Kidney tubule cell (primary cell): ENCODE measurements at places on chromosomes 16 and 17.

DNA sequence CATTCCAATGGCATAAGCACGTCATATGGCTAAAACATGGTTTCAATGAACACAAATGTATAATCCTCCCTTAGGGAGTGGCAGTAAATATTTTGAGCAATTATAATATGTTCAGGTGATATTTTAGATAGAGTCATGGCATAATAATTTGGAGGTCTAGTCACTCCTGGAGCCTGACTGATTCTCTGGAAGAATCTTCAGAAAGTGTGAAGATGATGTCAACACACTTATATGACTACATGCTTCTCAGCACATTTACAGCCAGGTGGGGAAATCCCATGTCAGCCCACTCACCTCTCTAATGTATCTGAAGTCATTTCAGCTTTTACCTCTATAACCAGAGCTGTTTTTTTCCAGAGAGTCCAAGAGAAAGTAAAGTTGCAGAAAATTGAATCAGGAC, 474.8 kb downstream of the SHISA9 start:
- DNase-seq = peak; percentile 93

DNA sequence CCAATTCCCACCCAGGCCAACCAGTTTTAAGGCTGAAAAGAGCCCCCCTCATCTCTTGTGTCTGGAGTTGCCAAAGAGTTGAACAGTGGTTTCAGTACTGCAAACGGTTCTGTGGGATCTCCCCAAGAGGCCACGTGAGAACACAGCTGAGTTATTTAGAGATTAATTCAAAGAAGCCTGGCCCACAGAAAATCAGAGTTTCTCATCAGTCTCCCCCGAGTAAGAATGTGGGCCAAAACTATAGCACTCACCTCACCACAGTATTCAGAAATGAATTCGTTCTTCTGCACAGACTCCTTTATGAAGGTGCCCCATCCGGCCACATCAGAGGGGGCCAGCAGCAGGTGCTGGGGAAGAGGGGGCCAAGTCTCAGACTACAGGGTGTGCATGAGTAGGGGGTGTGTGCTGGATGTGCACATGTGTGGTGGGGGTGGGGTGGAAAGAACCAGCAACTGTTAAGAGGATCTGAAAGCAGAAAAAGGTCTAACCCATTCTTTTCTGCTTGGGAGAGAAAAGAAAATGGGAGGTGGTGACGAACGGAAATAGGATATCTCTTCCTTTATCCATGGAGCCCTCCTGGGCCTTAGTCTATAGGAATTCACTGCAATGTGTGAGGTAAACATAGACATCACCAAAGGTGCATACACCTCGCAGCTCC, 22.6 kb downstream of the CNTNAP1 start:
- no peak for DNase-seq

DNA sequence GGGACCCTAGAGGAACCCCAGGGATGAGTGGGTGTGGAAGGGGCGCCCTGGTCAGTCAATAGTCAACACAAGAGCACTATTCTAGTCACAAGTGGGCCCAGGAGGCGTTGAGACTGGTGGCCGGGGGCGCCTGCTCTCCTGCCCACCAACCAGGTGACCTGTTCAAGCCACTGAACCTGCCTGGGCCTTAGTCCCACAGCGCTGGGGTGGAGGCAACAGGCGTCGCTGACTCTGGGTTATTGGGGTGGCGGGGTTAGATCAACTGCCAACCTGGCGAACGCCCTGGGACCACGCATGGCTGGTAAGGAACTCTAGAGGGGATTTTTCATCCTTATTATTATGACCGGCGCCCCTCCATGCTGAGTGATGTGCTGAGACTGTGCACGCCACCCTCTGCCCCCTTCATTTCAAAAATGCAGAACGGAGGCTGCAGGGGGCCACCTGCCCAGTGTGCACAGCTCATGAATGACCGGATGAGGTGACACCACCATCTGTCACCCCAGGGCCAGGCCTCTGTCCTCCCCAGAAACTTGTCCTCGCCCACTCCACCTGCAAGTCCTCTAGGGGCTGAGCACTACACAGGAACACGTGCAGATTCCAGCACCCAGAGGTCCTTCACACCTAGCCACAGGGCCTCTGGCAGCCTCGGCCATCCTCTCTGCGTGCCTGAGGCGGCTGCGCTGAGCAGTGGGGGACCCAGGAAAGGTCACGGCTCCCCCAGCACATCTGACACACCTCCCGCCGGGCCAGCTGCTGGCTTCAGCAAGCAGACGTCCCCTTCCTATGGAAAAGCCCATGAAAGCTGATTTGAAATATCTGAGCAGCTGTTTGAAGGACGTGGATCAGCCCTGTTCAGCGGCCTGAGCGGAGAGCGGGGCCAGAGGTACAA, 51.6 kb upstream of the DNAH17 start:
- no peak for DNase-seq

DNA sequence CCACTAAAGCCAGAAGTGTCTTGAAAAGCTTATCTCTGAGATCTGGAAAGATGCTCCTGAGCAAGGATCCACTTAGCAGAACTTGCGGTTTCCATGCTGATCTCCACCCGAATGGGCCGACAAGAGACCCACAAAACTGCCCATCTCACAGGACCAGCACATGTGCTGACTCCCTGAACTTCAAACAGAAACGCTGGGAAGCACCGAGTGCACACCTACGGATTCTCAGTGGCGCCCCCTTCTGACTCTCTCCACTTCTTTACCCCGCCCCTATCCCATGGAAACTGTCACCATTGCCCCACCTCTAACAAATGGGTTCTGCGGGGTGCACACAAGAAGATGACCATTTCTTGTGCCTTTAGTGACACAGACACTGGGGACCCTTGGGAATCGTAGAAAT, 21.4 kb downstream of the CDRT4 start:
- DNase-seq = no peak

GRCh38 chr17:8923762-8924161, 41.7 kb downstream of the PIK3R5 start:
- no peak for DNase-seq

- no peak for DNase-seq
Observed at GRCh38 chr16:9907752-9908151, 274.5 kb downstream of the GRIN2A start.

DNA sequence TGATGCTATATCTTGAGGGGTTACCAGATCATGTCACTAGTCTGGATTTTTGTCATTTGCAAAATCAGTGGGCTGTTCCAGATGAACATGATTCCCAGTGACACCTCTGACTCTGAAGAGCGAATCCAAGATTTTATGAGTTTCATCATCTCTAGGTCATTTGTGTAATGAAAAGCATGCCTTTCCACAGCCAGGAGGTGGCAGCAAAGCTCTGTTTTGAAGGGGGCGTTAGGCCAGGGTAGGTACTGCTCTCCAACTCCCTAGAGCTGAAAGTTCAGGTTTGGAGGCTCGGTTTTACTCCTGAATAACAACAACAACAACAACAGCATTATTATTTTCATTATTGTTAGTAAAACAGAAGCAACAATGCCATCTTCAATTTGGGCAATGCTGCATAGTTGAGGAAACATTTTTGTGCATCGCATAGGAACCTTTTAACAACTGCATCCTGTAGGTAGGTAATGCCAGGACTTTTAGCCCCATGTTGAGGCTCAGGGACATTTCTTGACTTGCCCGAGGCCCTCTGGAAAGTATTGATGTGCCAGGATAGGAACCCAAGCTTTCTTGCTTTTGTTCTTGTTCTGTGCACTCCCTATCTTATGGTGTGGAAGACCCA, 77.0 kb downstream of the MYH13 start:
- DNase-seq = peak; percentile 57

DNA sequence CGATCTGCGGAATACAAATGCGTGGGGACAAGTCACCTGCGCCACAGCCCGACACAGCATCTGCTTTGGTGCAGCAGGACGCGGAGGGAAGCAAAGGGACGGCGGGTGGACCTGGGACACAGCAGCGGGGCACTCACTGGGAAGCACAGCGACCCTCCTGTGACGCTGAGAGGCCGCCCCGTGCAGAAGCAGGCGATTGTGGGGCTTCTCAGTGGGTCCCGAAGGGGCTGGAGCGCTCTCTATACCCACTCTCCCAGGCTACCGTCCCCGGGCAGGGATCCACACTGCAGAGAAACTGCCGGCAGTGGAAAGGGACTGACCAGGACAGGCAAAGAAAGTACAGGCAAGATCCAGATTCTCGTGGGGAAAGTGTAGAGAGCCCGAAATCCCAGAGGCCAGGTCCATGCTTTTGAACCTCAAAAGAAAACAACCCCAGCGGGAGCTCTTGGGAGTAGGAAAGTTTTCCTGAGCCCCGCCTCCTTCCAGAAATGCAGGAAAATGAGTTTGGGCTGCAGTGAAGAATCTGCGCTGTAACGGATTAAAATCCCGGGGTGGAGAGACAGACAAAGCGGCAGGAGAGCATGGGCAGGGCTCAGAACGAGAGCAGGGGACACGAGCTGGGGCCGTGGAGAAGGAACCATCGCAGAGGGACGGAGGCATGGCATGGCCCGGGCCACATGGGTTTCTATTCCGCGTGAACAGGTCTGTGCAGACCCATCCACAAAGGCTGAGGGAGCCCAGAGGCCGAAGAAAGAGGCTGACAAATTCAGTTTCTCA, 12.7 kb downstream of the COX4I1 start:
- no peak for DNase-seq

DNA sequence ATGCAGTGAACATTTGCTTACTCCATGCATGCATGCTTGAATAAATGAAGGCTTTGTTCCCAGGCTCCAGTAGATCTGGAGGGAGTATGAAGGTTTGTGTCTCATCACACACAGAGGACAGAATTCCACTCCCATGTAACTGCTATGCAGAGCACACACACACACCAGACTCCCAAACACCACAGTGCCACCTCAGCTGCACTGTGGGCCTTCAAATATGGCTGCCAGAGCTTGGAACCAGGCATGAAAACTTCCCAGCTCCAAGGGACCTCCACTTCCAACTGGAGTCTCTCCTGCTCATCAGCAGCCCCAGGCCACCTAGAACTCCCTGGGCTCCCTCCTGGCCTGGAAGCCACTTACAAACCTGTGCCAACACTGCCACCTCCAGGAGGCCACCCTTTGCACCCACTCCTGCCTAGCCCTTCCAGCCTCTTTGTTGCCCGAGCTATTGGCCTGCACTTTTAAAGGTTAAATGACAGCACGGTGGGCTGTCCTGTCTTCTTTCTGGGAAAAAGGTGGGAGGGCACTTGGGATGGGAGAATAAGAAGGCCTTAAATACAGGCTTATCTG, 151.2 kb downstream of the ZNF423 start:
- DNase-seq = peak; percentile 9

GRCh38 chr16:82855471-82855870, 228.7 kb downstream of the CDH13 start:
- DNase-seq = no peak
